ENCODE measurements at places on chromosomes 12 and 14. TPM values are rescaled to one million over a fixed set of nuclear protein-coding genes. Genes with fewer than 3 reads are reported as not detected.

Gene PRR4
- 1.9 TPM for total RNA-seq

Gene SSTR1
- not detected for total RNA-seq

Gene CD27
- not detected for total RNA-seq

Gene TPH2
- total RNA-seq, result not detected

Gene RAB15
- total RNA-seq, result 17.7 TPM

Gene MYG1
- 93.0 TPM for total RNA-seq
